ENCODE measurements at places on chromosomes 1 and 21. TPM values are rescaled to one million over a fixed set of nuclear protein-coding genes. Genes with fewer than 3 reads are reported as not detected.

The HSPG2 gene
- 65.4 TPM for total RNA-seq

The INTS3 gene
- total RNA-seq = 21.7 TPM

The KRTAP13-2 gene
- total RNA-seq = not detected

The SLC44A5 gene
- 0.07 TPM for total RNA-seq
